ENCODE measurements at places on chromosomes 6 and 20.

GRCh38 chr20:37522260-37523011 lies 1.4 kb downstream of the NNAT start:
- no peak for DNase-seq

- DNase-seq = no peak
These were observed 106.8 kb downstream of the GJA10 start for GRCh38 chr6:90000864-90001731.

DNA sequence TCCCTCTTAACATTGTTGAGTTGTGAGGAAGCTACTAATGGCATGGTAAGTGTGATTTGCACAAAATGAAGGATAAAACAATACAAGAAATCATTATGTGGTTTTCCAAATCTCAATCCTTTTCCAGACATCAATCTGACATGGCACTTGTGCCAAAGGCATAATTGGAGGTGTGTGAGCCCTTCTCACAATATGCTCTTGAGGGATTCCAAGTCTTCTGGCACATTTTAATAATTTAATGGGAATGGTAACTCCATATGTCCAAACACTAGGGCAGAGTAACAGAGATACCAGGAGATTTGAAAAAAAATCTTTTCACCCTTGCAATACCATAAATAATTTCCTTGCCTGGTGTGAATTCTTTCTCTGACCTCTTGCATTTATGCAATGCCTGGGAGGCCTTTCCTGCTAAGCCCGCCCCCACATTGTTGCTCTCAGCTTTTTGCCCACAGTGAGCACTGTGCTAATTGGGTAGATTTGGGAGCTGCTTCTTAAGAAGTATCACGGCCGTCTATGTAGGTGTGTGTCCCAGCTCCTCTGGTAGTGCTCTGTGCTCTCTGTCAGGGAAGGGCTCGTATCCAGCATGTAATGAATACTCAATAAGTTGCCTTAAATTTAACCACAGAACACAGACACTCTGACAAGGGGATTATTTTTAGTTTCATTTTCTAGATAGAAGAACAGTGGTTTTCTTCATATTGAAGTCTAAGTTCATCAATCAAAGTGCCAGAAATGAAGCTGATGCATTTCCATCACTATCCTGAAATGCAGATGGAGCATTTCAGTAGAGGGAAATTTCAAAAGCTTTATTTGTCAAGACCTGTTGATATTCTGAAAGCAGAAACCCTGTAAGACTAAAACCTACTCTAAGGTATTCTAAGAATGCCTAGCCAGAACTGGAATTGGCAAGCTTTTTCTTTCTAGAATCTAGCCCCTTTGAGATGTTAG lies 54.4 kb upstream of the CEP85L start:
- DNase-seq = no peak

DNA sequence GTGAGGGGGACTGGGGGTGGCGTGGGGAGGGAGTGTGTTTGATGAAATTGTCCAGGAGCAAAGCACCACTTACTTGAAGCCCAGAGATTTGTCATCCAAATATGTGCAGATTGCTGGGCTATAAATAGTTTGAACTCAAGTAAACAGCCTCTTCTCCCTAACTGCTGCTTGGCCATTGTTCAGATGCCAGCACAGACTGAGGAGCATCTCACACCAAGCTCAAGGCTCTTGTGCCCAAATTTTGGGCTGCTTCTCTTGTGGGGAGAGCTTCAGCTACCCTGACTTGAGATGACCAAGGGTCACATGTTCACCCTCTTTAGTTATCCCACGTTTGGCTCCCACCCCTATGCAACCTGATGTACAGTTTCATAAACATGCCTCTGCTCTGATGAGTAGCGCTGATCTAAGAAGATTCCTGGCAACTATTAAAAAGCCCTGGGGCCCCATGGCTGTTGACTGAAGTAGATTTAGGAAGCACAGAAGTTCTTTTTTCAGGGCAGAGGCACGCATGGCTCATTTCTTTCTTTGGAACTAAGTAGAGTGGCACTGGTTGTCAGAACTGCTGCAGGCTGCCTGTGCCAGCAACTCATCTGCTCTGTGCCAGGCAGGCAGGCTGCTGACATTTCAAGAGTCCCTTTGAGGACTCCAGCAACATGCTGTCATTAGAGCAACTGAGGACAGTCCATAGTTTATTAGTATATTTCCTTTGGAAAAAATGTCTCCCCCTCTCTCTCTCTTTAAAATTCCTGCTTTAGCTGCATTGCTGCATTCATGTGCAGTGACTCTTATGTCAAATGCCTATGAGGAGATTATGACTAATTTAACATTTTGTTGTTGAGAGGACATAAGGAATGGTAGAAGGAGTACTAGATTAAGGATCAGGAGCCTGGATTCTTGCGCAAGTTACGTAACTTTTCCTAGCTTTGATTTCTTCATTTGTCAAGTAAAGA lies 9.6 kb upstream of the PKIG start:
- peak; percentile 56 for DNase-seq

DNA sequence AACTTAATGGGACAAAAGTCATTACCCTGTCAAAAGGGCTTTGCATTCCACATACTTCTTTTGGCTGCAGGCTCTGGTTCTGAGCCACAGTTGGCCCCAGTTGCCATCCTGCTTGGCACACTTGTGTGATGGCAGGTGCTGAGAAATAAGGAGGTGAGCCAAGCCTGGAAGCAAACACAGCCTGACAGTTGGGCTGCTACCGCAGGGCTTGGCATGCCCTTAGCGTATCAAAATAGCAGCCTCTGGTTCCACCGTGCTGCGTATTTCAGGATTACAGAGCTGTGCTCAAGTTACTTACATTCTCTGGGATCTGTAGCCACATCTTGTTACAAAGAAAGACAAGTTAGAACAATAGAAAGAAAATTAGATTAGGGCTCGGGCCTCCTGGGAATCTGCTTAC lies 11.1 kb downstream of the MTHFD1L start:
- DNase-seq = no peak

DNA sequence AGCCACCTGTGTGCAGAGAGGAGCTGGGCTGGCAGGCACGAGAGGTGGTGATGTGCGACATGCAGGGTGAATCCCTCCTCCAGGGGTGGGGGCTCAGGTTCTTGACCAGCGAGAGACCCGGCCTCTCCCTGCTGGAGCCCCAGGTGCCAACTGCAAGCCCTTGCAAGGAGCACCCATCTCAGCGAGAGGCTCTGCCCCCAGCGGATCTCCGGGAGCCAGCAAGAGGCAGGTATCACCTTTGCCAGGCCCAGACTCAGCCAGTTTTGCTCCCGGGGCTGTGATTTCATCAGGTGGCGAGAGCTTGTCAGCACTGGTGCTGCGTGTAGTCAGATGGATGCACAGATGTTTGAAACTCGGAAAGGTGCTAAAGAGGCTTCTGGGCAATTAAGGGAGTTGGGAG lies 87.7 kb downstream of the TFAP2C start:
- DNase-seq = no peak

DNA sequence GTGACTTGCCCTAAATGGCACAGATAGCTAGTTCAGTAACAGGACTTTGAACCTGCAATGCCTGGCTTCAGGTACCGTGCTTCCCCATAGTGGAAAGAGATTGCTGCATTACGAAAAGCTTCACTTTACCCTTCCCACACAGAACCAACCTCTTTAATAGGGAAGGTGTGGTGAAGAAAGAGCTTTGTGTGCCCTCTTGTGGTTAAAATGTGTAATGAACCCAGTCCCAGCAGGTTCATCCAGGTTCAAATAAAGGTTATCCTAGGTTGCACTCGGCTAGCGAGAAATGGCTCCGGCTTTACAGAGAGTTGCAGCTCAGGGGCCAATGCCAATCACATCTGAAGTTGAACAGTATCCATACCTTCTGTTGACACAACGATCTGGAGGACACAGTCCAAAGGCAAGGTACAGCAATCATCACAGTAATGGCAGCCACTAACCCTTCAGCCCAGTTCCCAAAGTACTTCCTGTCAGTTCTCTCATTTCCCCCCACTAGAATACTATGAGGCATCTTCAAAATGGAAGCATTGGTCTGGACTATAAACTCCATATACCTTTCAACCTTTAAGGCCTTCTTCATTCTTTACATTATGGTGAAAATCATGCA lies 3.0 kb downstream of the DEFB115 start:
- no peak for DNase-seq

- no peak for DNase-seq
These were observed 129.3 kb upstream of the KCNK16 start for GRCh38 chr6:39451831-39452230.

- peak; percentile 32 for DNase-seq
These were observed 1.5 kb downstream of the VARS2 start for GRCh38 chr6:30915591-30915946.

- no peak for DNase-seq
These were observed 1.1 kb downstream of the ATP5F1E start for GRCh38 chr20:59030911-59031563.

Measured in AG09319 (cell line).